ENCODE measurements at places on chromosomes 4 and X.

DNA sequence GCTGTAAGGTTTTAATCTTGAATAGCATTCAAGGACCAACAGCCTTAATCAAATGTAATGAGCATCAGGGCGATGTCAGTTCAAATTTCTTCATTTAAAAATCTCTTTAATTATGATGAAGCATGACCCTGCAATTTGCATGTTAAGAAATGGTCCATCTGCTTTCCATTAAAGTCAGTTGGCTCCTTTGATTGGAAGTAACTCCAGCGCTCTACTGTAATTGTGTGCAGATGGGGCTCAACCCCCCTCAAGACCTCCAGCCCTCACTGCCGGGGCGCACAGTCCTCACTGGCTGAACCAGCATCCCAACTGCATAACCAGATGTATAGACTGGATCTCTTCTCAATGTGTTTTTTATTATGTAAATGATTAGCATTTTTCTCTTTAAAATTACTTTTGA is 126.9 kb downstream of the VCX3B start:
- no peak for DNase-seq

GRCh38 chr4:157143369-157143768 is 67.4 kb downstream of the GLRB start:
- no peak for DNase-seq

DNA sequence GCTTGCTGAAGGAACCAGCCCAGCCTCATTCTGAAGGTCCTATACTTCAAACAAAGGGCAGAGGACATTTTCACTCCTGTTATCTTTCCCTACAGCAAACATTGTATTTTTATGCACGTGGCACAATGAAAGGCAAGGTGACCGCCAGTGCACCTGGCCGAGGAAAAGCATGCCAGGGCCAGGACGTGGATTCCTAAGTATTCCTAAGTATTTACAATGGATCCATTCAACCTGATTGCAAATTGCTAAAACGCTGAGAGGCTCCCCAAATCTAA is 127.9 kb upstream of the FTHL17 start:
- DNase-seq: no peak

GRCh38 chr4:184959786-184960185 is 58.5 kb upstream of the HELT start:
- no peak for DNase-seq

DNA sequence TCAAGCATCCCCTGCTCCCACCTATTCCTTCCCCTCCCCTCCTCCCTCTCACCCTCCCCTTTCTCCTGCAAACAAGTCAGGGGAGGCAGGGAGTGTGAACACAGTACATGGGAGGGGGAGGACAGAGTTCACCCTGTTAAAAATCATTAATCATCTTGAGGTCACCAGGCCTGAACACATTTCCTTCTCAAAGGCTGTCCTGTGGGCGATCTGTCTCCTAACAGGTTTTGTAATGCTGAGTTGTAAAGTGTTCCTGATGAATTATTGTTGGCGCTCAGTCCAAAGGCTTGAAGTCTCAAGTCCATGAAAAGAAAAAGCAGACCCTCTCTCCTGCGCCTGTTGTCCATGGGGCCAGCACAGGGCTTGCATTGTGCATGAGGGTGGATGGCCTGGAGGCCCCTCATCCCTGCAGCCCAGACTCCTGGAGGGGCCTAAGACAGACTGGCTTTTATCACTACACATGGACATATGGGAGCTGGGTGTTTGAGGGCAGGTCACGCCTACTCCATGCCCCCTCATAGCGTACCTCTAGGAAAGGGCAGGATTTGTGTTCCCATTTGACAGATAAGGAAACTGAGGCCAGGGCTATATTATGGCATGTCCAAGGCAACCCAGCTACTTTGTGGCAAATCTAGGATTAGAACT is 189.1 kb downstream of the RAB28 start:
- DNase-seq: no peak

GRCh38 chrX:22135171-22135711 is 103.1 kb downstream of the PHEX start:
- no peak for DNase-seq

- no peak for DNase-seq
Measured at GRCh38 chrX:12948495-12948894, 26.4 kb upstream of the TMSB4X start.

DNA sequence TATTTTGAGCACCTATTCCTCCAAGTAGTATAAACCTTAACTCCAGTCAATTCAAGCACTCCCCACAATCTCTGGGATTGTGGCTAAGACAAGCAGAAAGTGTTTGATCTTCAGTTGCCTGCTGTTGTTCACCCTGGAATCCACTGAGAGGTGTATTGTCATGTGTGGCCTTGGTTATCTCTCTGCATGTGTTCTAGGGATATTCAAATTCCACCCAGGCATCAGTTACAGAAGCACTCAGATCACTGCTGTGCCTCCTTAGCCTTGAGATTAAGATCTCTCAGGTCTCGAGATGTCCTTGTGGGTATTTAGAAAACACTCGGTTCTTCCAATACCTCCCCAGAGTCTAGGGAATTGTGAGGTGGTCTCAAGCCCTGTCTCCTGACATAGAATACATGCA is 213.3 kb downstream of the SMARCA1 start:
- no peak for DNase-seq

DNA sequence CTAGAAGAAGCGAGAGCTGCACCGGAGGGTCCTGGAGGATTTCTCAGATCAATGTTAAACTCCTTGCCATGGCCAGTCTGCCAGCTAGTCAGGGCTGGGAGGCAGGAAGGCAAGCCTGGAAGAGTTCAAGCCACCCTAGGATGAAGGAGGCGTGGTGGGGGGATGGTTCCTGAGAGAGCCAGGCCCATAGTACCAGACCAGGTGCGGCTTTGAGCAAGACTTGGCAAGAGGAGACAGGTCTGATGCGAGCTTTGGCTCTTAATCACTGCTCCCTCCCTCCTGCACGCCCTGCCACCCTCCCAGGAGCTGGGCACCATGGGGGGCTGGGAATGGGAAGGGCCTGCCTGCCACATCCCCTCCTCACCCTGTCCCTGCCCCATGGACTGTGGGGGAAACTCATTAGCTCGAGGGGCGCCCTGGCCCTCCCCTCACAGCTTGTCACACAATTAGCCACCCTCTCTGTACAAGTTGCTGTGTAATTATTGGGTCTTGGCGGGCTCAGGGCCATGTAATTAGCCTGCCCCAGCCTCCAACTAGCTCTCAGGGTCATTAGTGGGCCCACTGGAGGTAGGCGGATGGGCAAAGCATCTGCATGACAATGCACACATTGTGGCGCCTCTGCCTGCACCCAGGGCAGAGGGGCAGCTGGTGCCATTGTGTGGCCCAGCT is 50.3 kb downstream of the EFNB1 start:
- no peak for DNase-seq

DNA sequence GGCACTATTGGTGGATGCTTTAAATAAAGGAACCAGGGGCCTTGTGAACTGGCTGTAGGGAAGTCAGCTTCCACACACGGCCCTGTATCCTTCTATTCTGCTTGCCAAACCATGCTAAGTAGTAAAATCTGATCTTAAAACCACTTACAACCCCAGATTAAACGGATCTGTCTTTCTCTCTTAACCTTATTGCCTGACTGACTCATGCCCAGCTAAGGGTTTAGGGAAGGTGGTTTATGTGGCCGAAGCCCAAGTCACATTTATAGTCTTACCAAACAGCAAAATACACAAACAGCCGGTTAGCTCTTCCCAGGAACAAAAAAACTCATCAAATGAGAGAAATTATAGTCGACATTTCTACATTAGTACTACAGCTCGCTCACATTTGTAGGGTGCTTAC is 988.4 kb upstream of the TENM3 start:
- no peak for DNase-seq

DNA sequence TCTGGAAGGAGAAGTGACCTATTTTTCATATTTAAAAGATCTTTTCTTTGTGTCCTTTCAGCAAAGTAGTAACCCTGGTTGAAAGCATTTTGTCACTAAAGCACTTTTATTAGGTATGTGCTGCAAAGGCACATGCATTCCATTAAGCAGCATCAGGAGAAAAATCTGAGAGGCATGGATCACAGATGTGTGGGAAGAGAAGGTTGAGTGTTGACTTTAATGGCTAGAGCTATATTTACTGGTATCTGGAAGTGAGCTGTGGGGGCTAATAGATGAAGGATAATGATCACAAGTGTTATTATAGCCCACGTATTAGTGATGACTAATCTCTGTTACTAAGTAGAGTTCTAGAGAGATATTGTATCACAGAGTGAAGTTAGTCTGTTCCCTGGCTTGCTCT is 1520.7 kb downstream of the ARAP2 start:
- DNase-seq: no peak

GRCh38 chrX:153637121-153638040 is 9.6 kb upstream of the DUSP9 start:
- DNase-seq: no peak

GRCh38 chr4:58602022-58602421 is 1491.8 kb upstream of the IGFBP7 start:
- no peak for DNase-seq

DNA sequence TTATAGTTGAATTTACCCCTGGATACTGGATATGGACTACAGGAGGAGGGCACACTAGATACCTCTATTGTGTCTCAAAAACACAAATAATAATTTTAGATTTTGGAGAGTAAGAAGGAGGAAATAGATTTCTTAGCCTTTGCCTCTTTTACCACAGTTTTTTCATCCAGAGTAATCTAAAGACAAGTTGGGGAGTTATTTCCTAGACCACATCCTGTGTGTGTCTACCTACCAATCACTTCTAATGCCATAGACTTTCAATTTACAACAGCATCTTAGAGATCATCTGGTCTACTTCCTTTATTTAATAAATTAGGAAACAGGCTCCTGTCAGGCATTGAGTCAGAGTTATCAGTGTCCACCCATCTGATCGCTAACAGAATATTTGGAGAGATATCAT is 191.5 kb downstream of the EDA start:
- no peak for DNase-seq

DNA sequence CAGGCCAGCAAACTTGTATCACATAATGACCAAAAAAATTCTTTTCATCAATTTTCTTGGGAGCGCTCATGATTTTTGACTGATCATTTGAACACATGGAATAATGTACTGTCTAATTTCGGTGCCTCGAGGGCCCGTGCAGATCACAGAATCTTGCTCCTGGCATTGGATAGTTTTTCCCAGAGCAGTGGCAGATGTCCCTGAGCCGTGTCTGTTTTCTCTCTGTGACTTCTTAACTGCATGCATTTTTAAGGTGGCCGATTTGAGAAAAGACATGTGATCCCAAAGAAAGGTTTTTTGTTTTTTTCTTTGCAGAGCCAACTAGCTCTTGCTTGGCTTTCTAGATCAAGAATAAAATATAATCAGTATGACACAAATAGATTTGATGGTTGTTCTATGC is 19.7 kb downstream of the GPRIN3 start:
- no peak for DNase-seq

DNA sequence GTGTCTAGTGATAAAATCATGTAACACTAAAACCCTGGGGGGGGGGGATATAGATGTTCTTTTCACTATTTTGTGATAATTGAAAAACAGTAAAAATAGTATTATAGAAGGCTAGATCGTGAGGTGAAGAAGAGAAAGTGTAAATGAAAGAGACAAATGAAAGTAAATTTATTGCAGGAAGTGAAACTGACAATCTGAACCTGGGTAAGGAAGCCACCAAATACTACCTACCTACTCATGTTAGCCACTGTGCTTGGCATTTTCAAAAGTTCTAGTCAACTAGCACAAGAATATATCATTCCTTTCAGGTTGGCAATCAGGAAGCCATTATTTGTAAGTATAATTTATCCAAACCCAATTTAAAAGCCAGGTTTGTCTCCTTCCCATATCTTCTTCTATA is 1366.1 kb downstream of the FAM133A start:
- no peak for DNase-seq

Measured in activated CD4-positive, alpha-beta T cell treated with anti-CD3 and anti-CD28 coated beads, Interleukin-2, amount 50 U/mL, for 16 hours (primary cell).